ENCODE measurements at places on chromosomes 12 and 14.
A peak's percentile ranks its signal among the peaks of the same experiment; 100 is the strongest.

- no peaks in the 10 kb centered on the region for H3K27me3 ChIP-seq
- H3K4me1 ChIP-seq, result no peaks in the 10 kb centered on the region
- no peak for DNase-seq
- H3K4me3 ChIP-seq, result no peak within 1 kb of the TSS
- H3K27ac ChIP-seq, result no peak within 1 kb of the TSS
- no peaks in the 10 kb centered on the region for H3K36me3 ChIP-seq
Measured at GRCh38 chr14:32329146-32329545, at the start of gene AKAP6. TSS of gene AKAP6 (plus strand) at chr14:32329298. CDS start at chr14:32433494, 104,196 bp downstream.

- H3K4me3 ChIP-seq, result no peak overlapping the region
- no peak for DNase-seq
- H3K4me1 ChIP-seq, result no peaks in the 10 kb centered on the region
- H3K27me3 ChIP-seq, result no peaks in the 10 kb centered on the region
Measured at GRCh38 chr14:100442498-100443490, 119.7 kb downstream of the SLC25A47 start.

DNA sequence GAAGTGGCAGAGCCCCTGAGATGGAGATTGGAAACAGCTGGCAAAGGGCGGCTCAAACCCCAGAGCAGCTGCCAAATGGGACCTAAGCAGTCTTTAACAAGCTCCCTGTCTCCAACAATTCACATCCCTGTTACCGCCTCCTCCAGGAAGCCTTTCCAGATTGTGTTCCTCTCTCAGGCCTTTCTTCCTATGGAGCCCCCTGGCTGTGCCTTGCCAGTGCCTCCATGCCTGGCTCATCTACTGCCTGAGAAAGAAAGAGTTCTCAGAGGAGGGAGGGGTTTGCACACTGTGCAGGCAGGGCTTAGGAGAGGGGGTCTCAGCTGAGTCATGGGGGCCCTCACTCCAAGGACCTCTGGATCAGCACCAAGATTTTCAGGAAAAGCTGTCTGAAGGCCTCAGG lies 8.8 kb upstream of the KRT74 start:
- no peak overlapping the region for H3K27ac ChIP-seq
- H3K4me3 ChIP-seq, result no peak overlapping the region
- H3K27me3 ChIP-seq, result no peaks in the 10 kb centered on the region
- H3K4me1 ChIP-seq, result peaks cover 13% of the 10 kb centered on the region
- no peak for DNase-seq
- H3K36me3 ChIP-seq, result no peaks in the 10 kb centered on the region

GRCh38 chr12:66036317-66036716 lies 94.2 kb downstream of the LLPH start:
- H3K4me1 ChIP-seq, result no peaks in the 10 kb centered on the region
- no peaks in the 10 kb centered on the region for H3K36me3 ChIP-seq
- no peak for DNase-seq

DNA sequence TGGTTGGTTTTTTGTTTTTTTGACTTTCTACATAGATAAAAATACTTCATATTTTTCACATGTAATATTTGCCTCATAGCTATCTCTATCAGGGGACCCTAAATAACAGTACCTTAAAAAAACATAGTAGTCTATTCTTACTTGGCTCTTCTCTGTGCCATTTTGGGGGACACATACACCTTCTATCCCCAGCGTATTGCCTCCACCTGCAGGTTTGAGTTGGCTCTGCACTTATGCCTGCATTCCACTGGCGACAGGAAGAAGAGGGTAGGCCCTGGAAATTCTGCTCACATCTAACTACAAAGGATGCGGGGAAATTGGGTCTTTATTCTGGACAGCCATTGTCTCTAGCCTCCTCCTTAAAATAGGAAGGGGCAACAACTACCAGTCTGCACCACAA lies 13.8 kb upstream of the IFI27L2 start:
- H3K36me3 ChIP-seq, result no peaks in the 10 kb centered on the region
- no peak for DNase-seq
- no peaks in the 10 kb centered on the region for H3K4me1 ChIP-seq
- no peaks in the 10 kb centered on the region for H3K27me3 ChIP-seq
- no peak overlapping the region for H3K4me3 ChIP-seq
- no peak overlapping the region for H3K27ac ChIP-seq

GRCh38 chr12:129753586-129753985 lies 150.2 kb downstream of the TMEM132D start:
- H3K4me3 ChIP-seq, result no peak overlapping the region
- no peaks in the 10 kb centered on the region for H3K36me3 ChIP-seq
- no peaks in the 10 kb centered on the region for H3K4me1 ChIP-seq
- DNase-seq, result no peak
- H3K27ac ChIP-seq, result no peak overlapping the region
- H3K27me3 ChIP-seq, result no peaks in the 10 kb centered on the region

DNA sequence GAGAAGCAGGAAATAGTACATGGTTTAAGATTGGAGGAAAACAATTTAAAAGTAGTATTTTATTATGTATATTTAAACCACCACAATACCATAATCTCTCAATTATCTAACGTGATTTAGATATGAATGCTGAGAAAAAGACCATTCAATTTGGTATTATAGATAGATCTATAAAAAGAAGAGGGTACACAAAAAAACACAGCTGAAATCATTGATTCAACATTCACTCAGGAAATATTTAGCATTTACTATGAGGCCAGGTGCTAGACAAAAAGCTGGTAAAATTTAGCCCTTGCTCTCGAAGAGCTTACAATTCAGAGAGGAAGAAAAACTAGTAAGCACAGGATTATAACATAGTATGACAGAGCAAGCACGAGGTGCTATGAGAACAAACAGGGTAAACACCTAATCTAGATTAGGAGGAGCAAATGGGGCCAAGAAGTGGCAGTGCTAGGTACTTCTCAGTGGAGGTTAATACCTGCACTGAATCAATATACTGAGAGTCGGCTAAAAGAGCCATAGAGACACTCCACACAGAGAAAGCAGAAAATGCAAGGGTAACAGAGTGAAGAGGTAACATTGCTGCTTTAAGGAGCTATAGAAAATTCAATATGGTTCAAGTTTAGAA lies 27.6 kb downstream of the TRIP11 start:
- no peak overlapping the region for H3K27ac ChIP-seq
- H3K27me3 ChIP-seq, result no peaks in the 10 kb centered on the region
- no peaks in the 10 kb centered on the region for H3K4me1 ChIP-seq
- no peak for DNase-seq
- peaks cover 38% of the 10 kb centered on the region for H3K36me3 ChIP-seq
- H3K4me3 ChIP-seq, result no peak overlapping the region

DNA sequence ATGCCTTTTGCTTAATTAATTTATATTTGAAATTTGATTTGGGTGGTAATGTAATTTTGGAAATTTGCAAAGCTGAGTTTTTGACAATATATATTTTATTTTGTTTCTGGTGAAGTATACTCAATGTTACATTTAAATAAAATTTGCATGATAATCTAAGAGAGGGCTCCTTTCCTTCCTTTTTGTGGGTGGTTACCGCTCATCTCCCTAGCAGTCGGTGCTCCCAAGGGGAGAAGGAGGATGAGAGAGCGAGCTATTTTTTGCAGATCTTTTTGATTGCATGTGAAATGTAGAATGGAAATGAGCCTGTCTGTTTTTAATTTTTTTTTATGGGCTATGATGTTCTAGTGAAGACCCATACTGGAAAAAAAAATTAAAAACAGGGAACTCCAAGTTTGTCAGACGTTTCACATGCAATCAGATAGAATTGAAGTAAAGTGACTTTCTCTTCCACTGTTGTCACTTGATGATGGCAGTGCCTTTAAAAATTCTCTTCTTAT lies 39.8 kb downstream of the MSRB3 start:
- H3K27ac ChIP-seq, result no peak overlapping the region
- no peak overlapping the region for H3K4me3 ChIP-seq
- H3K36me3 ChIP-seq, result no peaks in the 10 kb centered on the region
- H3K27me3 ChIP-seq, result no peaks in the 10 kb centered on the region
- DNase-seq, result no peak

GRCh38 chr12:53380794-53381730 lies 1.1 kb downstream of the SP1 start:
- no peak for DNase-seq
- H3K4me3 ChIP-seq, result peak overlapping the region; percentile 42
- H3K36me3 ChIP-seq, result peaks cover 17% of the 10 kb centered on the region
- peaks cover 29% of the 10 kb centered on the region for H3K4me1 ChIP-seq
- no peaks in the 10 kb centered on the region for H3K27me3 ChIP-seq
- peak overlapping the region; percentile 47 for H3K27ac ChIP-seq

DNA sequence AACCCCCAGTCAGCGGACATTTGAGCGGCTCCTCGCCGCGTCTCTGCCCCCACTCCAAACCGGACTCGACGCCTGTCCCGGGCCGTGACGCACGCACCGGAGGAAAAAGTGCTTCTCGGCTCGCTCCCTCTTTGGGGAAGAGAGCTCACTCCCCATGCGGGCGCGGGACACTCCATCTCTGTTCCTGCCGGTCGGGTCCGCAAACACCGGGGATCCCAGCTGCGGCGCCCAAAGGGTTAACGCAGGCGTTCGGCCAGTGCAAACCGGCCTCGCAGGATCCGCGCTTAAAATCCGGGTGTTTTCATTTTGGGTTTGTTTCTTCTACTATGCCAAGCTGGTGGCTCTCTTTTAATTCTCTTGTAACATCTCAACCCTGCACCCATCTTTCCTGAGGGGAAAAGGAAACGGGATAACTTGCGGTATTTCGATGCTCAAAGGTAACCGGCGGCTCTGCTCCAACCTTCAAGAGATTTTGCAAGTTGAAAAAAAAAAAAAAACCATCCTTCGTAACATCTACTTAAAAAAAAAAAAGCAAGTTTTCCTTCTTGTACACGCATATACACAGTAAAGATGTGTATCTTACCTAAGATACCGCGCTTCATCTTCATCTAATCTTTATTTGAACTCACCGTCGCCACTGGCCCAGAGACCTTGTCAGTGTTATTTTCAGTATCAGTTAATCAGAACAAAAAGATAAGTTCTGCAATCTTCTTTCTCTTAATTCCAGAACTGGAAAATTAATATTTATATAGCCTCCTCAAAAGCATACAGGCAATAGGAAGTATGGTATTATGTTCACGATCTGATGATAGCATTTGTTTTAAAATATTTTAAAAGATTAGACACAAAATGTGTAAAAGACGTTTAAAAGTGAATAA lies 1.6 kb upstream of the ATP2B1 start:
- peak overlapping the region; percentile 97 for H3K4me3 ChIP-seq
- no peaks in the 10 kb centered on the region for H3K36me3 ChIP-seq
- H3K27ac ChIP-seq, result peak overlapping the region; percentile 96
- DNase-seq, result no peak
- H3K4me1 ChIP-seq, result peaks cover 20% of the 10 kb centered on the region

- DNase-seq, result no peak
- H3K4me3 ChIP-seq, result no peak overlapping the region
- peaks cover 9% of the 10 kb centered on the region for H3K36me3 ChIP-seq
Measured at GRCh38 chr12:128789356-128789929, 34.3 kb downstream of the SLC15A4 start.

DNA sequence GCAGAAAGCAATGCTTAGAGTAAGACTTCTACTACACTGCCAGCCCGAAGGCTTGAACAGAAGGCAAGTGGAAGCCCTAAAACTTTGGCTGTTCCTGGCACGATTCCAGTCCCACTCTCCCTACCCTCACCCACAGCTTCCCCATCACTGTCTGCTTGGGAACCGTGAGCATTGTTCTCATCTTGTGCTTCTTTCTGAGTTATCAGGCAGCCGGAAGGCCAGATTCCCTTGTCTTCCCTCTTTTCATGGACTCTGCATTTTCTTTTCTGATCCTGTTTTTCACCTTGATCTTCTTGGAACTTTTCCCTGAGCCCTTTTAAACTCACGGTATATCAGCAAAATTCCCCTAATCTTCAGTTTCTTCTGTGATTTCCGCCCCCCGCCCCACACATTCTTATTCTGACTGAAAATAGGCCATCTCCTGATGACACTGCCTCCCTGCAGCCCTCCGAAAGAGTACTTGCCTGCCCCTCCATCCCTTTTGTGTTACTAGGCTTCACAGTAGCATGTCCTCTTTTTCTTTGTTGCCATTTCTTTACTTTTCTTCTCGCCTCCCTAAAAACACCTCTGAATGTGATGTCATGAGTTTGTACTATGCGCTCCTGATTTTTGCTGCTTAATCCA lies 29.9 kb downstream of the RCOR1 start:
- H3K27ac ChIP-seq, result no peak overlapping the region
- no peak for DNase-seq
- no peaks in the 10 kb centered on the region for H3K4me1 ChIP-seq

DNA sequence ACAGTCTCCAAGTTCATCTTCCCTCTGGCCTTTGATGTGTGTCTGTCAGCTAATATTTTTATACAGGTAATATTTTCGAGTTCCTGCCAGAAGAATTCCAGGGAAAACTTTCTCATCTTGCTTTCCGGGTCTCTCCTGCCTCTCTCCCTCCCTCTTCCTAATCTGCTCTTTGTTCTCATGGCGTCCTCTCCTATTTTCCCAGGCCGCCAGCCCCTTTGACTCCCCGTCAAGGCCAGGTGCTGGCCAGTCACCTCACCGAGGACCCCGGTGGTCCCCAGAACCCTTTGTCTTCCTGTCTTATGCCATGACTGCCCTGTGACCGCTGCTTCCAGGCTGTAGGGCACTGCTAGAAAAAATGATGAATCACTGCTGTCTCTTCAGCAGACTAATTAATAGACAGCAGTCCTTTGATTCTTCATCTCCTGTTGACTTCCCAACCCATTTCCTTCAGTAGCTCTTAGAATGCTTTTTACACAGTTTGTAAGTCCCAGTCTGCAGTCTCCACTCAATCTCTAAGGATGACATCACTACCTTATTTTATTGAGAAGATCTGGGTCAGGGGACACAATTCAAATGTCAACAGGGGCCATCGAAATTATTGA lies 40.7 kb downstream of the PPFIBP1 start:
- H3K4me1 ChIP-seq, result no peaks in the 10 kb centered on the region
- no peaks in the 10 kb centered on the region for H3K27me3 ChIP-seq
- no peak overlapping the region for H3K4me3 ChIP-seq
- H3K36me3 ChIP-seq, result no peaks in the 10 kb centered on the region

GRCh38 chr12:47825173-47825639 lies 5.5 kb upstream of the HDAC7 start:
- H3K4me1 ChIP-seq, result peaks cover 73% of the 10 kb centered on the region
- DNase-seq, result no peak
- H3K27me3 ChIP-seq, result no peaks in the 10 kb centered on the region

GRCh38 chr14:22474730-22475351 lies 114.2 kb downstream of the DAD1 start:
- H3K4me3 ChIP-seq, result no peak overlapping the region
- H3K27me3 ChIP-seq, result no peaks in the 10 kb centered on the region
- no peaks in the 10 kb centered on the region for H3K36me3 ChIP-seq
- no peaks in the 10 kb centered on the region for H3K4me1 ChIP-seq
- no peak overlapping the region for H3K27ac ChIP-seq
- DNase-seq, result no peak
